T-cell (primary cell): ENCODE measurements at places on chromosomes 1 and 21.

DNA sequence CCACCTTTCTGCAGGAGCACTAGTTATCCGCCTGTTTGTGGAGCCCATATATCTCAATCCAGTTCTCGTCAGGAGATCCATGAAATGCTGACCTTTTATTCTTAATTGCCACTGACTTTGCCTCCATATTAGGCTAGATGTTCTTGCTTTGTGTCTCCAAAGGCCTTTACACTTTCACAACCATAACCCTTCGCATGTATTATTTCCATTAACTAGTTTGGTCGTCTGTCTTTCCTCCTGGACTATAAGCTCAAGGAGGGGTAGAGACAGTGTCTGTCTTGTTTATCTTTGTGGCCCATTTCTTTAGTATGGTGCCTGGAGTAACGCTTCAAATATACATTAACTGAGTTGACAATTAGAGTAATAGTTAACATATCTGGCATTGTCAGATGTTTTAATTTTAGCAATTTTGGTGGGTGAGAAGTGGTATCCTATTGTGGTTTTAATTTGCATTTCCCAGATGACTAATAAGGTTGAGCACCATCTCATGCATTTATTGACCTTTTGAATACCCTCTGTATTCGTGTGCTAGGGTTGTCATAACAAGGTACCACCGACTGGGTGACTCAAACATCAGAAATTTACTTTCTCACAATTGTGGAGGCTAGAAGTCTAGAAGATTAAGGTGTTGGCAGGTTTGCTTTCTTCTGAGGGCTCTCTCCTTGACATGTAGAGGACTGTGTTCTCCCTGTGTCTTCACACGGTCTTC is 21.7 kb upstream of the IL12RB2 start:
- DNase-seq: no peak

GRCh38 chr1:203528976-203529835 is 35.3 kb downstream of the OPTC start:
- DNase-seq: no peak

DNA sequence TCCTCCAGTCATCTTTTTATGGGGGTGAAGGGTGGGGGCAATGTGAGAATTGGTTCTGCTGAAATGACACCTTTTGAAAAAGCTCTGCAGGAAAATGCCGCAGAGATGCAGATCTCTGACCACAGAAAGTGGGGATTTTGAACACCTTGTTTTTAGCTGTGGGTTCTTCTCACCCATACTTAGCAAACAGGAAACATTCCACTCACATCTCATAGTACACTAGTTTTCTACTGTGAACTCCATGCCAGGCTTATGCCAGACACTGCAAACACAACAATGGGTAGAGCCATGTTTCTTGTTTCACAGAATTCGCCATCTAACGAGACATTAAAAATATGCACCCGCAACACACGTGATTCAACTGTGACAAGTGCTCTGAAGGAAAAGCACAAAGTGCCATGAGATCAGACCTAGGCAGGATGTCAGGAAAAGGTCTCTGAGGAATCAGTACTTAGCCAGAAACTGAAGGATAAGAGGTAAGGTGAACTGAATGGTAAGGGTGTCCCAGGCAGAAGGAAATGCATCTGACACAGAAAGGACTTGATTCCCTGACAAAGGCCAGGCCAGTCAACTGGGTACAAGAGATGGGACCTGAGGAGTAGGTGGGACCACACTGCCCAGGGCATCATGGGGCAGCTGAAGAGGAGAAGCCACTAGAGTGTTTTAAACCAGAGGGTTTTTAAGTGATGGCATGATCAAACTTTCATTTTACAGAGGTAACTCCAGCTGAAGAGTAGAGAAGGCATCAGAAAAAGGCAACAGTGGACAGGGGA is 83.8 kb upstream of the JAK1 start:
- DNase-seq: peak; percentile 21

DNA sequence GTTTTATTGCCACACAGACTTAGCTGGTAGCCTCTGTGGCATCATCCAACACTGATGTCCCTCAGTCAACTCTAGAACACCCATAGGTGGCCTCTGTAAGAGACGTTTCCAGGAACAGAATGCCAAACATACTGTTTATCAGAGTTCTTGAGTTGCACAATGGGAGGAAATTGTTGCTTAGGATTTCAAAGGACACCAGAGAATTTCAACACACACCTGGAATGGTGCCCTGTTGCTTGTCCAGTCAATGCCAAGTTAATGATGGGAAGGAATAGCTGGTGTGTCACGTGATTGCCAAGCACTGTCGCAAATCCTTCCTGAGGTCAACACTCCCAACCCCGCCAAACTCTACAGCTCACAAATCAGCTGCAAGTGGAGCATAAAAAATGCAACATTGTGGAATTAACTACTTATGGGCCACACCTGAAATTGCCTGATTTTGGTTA is 28.6 kb upstream of the DUSP23 start:
- no peak for DNase-seq

GRCh38 chr21:35256468-35256988 is 207.4 kb upstream of the RUNX1 start:
- DNase-seq: no peak

DNA sequence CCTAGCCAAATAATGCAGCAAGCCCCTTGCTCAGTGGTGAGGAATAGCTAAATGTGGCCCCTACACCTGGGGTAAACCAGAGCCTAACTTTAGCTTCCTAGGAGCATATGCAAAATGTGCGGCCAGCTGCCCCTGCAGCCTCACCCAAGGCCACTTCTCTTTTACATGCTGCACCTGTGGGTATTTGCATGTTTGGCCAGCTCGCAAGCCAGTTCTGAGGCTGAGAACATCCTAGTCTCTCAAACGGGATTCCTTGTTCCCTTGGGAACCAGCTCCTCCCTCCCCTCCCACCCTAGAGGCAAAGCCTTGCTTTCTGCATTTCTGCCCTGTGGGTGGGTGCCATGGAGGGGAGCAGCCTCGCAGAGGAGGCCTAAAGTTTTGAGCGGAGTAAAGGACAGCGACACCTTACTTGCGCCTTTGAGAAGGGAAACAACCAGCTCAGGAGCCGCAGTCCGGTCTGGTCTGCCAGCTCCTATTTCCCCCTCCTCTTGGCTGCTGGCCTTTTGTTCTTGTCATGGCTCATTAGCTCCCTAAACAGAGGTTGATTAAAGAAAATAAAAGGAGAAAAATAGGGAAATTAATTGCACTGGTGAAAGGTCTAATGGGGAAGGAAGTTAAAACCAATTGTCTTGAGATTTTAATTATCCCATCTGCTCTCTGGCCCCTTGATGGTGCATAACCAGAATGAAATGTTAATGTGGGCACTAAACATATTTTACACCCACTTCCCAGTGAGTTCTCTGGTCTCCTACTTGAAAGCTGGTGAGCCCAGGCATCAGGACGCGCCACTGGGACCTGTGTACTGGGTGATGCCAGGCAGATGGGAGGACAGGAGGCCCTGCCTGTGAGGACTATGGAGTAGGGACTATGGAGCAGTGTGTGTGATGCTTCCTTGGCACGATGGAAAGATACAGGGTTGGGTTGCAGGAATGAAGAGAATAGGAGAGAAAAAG is 68.7 kb downstream of the TEX35 start:
- DNase-seq: no peak
